ENCODE measurements at places on chromosomes 16 and 17.

DNA sequence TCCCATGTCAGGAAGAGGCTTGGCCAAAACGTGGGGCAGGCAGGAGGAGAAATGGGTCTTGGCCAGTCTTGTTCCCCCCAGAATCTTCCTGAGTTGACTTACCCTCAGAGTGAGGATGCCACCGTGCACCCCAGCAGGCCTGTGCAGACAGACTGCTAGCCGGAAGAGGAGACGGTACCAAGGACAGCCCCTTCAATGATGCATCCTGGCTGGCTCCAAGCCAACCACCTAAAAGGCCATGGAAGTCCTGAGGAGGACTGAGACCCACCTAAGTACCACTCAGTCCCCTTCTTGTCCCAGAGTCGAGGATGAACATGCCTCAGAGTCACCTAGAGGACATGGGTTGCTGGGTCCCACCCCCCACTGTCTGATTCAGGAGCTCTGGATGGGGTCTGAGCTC is 46.7 kb upstream of the RCVRN start:
- DNase-seq, result no peak

DNA sequence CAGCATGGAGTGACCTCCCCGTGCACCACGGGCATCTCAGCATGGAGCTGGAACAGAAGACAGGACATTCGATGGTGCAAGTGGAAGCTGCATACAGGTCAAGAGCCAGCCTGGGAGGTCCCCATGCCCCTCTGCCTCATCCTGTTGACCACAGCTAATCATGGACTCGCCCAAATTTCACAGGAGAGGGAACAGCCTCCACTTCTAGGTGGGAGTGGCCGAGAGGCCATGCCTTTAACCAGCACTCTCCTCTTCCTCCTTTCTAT is 3.8 kb upstream of the SLC47A2 start:
- DNase-seq, result no peak

GRCh38 chr17:74379495-74380085 is 12.3 kb downstream of the GPR142 start:
- DNase-seq, result peak; percentile 94

- no peak for DNase-seq
Observed at GRCh38 chr17:28861393-28862203, 6.8 kb downstream of the ERAL1 start.

- DNase-seq, result peak; percentile 60
Observed at GRCh38 chr16:1002399-1003166, 21.0 kb downstream of the SOX8 start.

GRCh38 chr17:51662204-51663056 is 402.1 kb downstream of the UTP18 start:
- DNase-seq, result no peak

- no peak for DNase-seq
Observed at GRCh38 chr17:66445229-66445628, 142.8 kb downstream of the PRKCA start.

- no peak for DNase-seq
Observed at GRCh38 chr16:51455398-51455797, 304.3 kb upstream of the SALL1 start.

GRCh38 chr17:77178050-77178449 is 37.3 kb downstream of the SEC14L1 start:
- DNase-seq, result no peak

GRCh38 chr17:8556074-8556473 is 74.5 kb downstream of the MYH10 start:
- no peak for DNase-seq

- DNase-seq, result no peak
Observed at GRCh38 chr17:8159032-8159400, 3.7 kb downstream of the VAMP2 start.

GRCh38 chr16:11025120-11025531 is 80.8 kb downstream of the CLEC16A start:
- DNase-seq, result no peak

GRCh38 chr16:3383045-3383448 is 17.8 kb downstream of the ZSCAN32 start:
- DNase-seq, result no peak

- no peak for DNase-seq
Observed at GRCh38 chr16:83068686-83069085, 441.9 kb downstream of the CDH13 start.

DNA sequence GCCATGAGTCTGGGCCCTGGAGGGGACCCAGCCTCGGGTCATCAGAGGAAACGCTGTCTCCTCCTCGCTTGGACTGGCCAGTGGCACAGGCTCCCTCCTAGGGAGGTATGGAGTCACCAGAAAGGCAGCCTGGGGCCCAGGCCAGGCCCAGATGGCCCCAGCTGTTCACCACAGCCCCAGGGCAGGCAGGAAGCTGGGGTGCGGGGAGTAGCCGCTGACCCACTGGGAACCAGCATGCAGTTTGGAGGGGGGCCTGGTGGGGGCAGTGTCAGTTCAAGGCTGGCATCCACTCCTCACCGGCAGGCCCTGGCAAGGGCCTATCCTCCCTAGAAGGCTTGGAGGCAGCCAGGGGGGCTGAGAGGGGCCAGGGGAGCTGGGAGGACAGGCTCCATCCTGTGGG is 48.8 kb downstream of the SDK2 start:
- peak; percentile 29 for DNase-seq

GRCh38 chr17:56108811-56109284 is 44.4 kb upstream of the ANKFN1 start:
- no peak for DNase-seq

GRCh38 chr17:76027159-76027839 is at the start of gene EVPL:
Gene EVPL, minus strand, starts transcription at chr17:76027306. Its CDS starts 108 bp downstream, at chr17:76027198.
- no peak for DNase-seq

GRCh38 chr17:42169351-42169750 is 11.6 kb downstream of the KCNH4 start:
- no peak for DNase-seq

DNA sequence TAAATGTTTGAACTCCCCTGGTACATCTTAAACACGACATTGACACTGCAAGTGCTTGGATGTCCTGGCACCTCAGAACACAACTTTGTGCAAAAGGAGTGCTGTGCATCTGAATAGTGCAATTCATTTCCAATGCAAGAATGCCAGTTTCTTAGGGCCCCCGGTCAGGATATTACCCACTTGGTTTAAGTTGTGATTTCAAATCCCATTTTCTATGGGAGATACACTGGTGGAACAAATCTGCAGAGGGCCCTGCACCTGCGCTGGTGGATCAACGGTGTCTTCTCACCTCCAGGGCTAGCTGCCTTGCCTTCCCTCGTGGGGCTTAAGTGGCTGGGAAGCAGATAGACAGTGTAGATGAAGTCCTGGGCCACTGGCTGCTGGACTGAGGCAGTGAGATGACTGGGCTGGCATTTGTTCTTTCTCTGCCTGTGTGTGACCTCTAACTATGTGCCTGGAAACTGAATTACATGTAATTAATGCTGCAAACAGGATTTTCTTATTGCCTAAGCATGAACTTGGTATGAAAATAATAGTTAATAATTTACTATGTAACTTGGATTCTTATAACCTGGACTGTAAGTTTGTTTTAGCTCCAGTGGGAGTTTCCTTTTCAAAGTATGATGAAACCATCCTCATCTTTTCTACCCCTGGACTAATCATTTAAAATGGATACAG is 20.9 kb downstream of the HAPSTR1 start:
- no peak for DNase-seq
